B cell (primary cell): ENCODE measurements at places on chromosomes 12 and 14. TPM values are rescaled to one million over a fixed set of nuclear protein-coding genes. Genes with fewer than 3 reads are reported as not detected.

The VWF gene
- total RNA-seq = not detected in 2 replicates

The CAPZA3 gene
- not detected in 2 replicates for total RNA-seq

The SERPINA12 gene
- not detected in 2 replicates for total RNA-seq

The SNAPC1 gene
- 6.6 and 7.1 TPM in 2 replicates for total RNA-seq

The CDCA3 gene
- total RNA-seq = 1.6 and 1.8 TPM in 2 replicates

The ZFHX2 gene
- total RNA-seq = 2.5 and 2.8 TPM in 2 replicates

The OTOGL gene
- total RNA-seq = not detected in 2 replicates

The CCDC198 gene
- not detected in 2 replicates for total RNA-seq

The CLEC2A gene
- total RNA-seq = not detected in 2 replicates

The RNF31 gene
- total RNA-seq = 103 and 114 TPM in 2 replicates

The GCH1 gene
- total RNA-seq = 23.7 and 24.6 TPM in 2 replicates

The DNAJC22 gene
- total RNA-seq = not detected in 2 replicates

The ADCY4 gene
- total RNA-seq = 5.8 and 7.8 TPM in 2 replicates

The RPS6KL1 gene
- total RNA-seq = 3.4 TPM in 2 replicates

The ITGA7 gene
- total RNA-seq = 2.4 and 2.7 TPM in 2 replicates

The ANKRD33 gene
- total RNA-seq = not detected in 2 replicates

The PPFIBP1 gene
- 11.1 and 15.0 TPM in 2 replicates for total RNA-seq
